ENCODE measurements at places on chromosomes 2 and 18.

GRCh38 chr2:173432049-173432754, 77.5 kb downstream of the CDCA7 start:
- no peak for DNase-seq

GRCh38 chr18:11676867-11677266, 12.2 kb upstream of the GNAL start:
- DNase-seq: no peak

- no peak for DNase-seq
Observed at GRCh38 chr2:145029873-145030272, 510.0 kb upstream of the ZEB2 start.

- no peak for DNase-seq
Observed at GRCh38 chr2:217743966-217744761, 258.6 kb downstream of the TNS1 start.

GRCh38 chr18:55982992-55983391, 395.0 kb upstream of the TCF4 start:
- no peak for DNase-seq

- DNase-seq: no peak
Observed at GRCh38 chr2:58032016-58032763, 14.4 kb upstream of the VRK2 start.

- DNase-seq: no peak
Observed at GRCh38 chr18:75464356-75464755, 36.9 kb upstream of the SMIM21 start.

DNA sequence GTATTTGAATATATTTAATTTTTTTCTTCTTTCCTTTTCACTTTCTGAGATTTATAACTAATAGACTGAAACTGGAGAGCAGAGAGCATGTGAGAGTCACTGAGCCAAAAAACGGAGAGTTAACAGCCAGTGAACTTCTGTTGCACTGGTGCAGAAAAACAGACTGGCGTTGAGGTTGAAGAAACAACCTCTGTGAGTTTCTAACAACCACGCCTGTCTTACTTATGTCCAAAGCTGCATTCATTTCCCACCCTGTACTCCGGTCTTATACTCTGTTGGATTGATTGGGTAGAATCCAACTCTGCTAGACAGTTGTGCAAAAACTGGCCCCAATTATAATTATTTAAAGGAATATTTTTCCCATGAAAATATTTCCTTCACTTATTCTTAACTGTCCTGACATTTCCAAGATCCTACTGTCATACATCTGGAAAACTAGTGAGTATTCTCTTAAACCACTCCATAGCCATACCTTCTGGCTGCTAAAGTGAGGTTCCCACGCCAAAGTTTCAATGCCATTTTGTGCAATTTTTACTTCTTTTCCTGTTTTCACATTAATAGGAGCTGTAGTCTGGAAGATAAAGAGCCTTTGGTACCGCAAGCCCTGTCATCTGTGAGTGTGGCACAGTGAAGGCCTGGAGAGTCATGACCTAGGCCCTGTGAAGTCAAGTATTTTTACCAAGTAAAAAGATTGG, 9.4 kb downstream of the CYP1B1 start:
- no peak for DNase-seq

DNA sequence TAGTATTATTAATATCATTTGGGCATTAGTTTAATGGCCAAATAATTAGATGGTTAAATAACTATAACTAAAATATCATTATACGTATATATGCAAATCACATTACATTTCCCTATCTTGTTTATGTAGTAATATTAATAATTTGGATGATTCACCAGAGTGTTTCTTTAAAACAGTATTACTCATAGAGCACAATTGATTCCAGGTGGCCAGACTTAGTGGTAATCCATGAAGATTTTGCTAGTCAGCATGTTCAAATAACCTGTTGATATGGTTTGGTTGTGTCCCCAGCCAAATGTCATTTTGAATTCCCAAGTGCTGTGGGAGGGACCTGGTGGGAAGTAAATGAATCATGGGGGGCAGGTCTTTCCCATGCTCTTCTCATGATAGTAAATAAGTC, 782.3 kb downstream of the LRP1B start:
- no peak for DNase-seq

DNA sequence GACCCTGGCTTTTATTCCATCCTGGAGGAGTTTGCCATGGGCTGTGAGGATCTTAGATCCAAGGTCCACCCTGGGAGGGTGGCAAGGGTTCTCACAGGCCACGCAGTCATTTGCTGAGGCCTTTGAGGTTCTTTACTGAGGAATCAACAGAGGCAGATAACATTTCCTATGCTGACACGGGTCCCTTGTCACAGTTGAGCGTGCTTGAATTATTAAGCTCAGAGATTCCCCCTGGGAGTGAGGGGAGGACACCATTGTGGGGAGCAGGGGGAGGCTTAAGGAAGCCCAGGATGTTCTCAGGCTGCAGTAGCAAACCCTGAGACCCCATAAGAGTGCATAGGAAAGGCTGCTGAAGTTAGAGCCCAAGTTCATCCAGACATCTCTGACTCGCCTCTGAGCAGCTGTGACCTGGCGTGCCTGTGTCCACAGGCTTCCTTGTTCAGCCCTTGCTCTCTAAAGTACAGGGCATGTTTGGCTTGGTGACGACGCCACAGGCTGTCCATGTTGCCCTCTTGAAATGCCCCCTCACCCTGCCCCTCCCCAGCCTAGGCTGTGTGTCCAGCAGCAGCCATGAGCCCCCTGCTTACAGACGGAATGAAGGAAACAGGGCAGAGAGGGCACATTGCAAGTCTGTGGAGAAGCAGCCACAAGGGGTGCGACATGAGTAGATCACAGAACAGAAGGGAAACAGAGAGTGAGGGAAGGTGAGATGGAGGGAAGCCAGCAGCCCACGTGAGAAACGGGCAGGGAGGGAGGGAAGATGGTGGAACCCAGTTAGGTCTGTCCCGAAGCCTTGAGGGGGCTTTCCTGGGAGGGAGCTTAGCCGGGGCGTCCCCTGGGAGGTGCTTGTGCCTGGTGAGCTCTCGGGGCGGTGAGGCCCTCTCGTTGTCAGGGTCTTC, 34.0 kb downstream of the NAPG start:
- no peak for DNase-seq

DNA sequence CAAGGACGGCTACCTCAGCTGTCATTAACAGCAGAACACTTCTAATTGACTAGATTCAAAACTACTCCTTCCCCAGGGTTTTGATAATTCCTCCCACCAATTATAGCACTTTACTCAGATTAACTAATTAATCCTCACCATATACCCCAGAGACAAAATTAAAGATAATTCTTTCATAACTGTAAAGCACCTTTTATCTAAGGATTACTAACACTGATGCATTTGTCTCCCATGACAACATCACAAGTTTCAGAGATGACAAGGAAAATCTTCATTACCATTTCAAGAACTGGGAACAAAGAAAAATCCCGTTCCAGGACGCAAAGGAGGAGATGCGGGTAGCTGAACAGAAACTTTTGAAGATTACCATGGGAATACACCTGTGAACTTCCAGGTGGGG, 129.4 kb upstream of the ITGA6 start:
- no peak for DNase-seq

GRCh38 chr18:44691148-44691925, 10.6 kb downstream of the SETBP1 start:
- DNase-seq: no peak

- DNase-seq: no peak
Observed at GRCh38 chr18:31931163-31931885, 11.6 kb downstream of the TRAPPC8 start.

- no peak for DNase-seq
Observed at GRCh38 chr2:50143822-50144575, 887.9 kb downstream of the NRXN1 start.

DNA sequence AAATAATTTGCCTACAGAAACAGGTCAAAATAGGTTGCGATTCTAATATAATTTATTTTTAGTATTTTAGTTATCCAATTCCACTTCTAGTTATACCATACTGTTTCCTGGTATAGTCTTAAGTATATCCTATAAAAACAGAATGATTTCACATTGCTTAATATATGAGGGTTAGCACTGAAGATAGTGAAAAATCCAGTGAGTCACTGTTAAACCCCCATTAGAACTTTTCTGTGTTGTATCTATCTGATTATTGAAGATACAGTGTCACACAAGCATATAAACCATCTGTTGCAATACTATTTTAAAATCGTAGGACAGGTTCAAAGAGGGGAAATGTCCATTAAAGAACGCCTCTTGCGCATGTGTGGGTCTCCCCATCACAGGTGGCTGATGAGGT, 110.0 kb downstream of the FEZ2 start:
- DNase-seq: no peak

Data from activated T-cell treated with anti-CD3 and anti-CD28 coated beads for 4 hours (primary cell).